ENCODE measurements at places on chromosomes 4 and X.

GRCh38 chrX:44054863-44055601 lies 81.8 kb upstream of the NDP start:
- no peak for DNase-seq

DNA sequence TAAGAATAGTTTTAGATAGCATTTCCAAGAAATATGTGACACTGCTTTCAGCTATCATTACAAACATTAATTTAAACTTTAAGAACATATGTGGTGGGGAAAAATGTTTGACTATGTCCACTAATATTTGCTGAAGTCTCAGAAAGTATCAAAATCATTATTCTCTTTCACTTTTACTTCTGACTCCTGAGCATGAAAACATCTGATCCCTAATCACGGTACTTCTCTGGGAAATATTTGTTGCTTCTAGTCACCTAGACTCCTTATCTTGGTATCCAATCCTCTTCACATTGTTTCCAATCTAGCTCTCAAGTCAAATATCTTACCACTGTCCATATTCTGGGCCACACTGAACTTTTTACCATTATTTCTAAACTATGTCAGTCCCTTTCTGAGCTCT lies 10.8 kb downstream of the NUDT6 start:
- DNase-seq = no peak

DNA sequence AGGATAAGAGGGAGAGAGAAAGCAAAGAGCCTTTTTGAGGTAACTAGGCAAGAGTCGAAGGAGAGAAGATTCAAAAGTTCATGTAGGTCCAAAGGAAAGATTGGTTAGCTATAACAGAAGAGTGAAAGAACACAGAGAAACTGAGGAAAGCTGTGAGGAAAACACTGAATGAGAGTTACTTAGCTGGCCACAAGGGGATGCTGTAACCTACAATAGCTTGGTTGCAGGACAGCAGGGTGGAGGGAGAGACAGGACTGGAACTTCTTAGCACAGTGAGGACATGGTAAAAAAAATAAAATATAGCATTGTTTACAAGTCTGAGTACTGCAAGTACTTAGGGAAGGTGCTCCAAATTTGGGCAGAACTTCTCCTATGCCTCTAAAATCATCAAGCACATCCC lies 48.3 kb downstream of the RAI2 start:
- no peak for DNase-seq

GRCh38 chr4:113472864-113473263 lies 288.7 kb downstream of the CAMK2D start:
- DNase-seq = no peak

GRCh38 chrX:57822398-57822797 lies 87.9 kb downstream of the ZXDA start:
- DNase-seq = no peak

DNA sequence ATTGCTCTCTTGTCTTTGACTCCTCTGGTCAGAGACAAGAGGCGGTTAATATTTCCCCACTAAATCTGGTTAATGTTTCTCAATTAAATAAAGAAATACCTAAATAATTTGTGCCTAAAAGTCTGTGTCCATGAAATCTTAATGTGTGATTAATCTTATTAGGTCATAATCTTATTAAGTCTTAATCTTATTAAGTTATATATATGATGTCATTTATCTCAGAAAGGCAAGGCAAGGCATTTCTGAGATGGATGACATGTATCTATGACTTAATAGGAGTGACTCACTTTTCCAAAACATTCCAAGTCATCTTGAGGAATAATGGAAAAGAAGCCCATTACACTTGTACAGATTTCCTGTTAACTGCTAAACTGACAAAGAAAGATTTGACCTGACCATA lies 74.7 kb downstream of the TRAM1L1 start:
- no peak for DNase-seq

DNA sequence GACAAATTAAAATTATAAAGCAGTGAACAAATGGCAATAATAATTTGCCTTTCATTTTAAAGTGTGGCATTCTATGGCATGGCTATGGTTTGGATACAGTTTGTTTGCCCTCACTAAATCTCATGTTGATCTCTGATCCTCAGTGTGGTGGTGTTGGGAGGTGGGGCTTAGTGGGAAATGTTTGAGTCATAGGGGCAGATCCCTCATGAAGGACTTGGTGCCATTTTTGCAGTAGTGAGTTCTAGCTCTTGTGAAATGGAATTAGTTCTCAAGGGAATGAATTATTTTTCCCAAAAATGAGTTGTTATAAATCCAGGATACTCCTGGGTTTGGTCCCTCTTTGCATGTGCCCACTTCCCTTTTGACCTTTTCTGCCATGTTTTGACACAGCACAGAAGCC lies 181.4 kb downstream of the AMELX start:
- DNase-seq = no peak

DNA sequence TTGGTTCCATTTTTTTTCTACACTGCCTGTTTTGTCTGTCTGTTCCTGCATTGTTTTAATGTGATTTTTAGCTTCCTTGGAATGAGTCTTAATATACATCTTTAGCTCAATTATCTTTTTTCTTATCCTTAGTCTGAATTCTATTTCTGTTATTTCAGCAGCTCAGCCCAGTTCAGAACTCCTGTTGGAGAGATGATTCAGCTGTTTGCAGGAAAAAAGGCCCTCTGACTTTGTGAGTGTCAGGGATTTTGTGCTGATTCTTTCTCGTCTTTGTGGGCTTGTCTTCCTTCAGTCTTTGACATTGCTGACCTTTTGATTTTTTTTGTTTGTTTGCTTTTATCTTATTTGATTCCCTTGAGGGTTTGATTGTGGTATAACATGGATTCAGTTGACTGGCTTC lies 343.2 kb upstream of the TRAM1L1 start:
- no peak for DNase-seq

GRCh38 chrX:68889249-68889648 lies 60.4 kb downstream of the EFNB1 start:
- DNase-seq = no peak

- DNase-seq = no peak
Measured at GRCh38 chrX:118553042-118553710, 57.6 kb downstream of the DOCK11 start.

DNA sequence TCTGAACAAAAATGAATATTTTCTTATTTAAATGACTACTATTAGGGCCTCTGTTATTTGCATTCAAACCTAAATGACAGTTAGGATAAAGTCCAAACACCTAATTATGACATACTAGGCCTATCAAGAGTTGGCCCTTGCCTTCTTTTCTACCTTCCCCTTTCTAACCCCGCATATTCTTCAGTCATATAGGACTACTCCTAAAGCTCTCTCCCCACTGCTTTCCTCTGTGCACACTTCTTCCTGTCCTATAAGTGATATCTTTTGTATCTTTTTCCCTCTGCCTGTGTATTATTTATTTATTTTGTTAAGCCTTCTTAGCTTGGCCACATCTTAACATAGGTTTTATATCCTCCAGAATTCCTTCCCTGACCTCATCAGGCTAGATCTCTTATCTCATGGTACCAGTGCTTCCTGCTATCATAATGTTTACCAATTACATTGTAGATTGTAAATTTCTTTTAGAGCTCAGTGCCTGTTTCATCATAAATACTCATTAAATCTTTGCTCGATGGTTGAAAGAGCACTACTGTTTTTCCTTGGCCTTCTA lies 22.5 kb downstream of the ERVMER34-1 start:
- no peak for DNase-seq

- no peak for DNase-seq
Measured at GRCh38 chrX:119222932-119223331, 13.2 kb upstream of the PGRMC1 start.
